T1000 (cell line): ENCODE measurements at places on chromosomes 3 and 15.

DNA sequence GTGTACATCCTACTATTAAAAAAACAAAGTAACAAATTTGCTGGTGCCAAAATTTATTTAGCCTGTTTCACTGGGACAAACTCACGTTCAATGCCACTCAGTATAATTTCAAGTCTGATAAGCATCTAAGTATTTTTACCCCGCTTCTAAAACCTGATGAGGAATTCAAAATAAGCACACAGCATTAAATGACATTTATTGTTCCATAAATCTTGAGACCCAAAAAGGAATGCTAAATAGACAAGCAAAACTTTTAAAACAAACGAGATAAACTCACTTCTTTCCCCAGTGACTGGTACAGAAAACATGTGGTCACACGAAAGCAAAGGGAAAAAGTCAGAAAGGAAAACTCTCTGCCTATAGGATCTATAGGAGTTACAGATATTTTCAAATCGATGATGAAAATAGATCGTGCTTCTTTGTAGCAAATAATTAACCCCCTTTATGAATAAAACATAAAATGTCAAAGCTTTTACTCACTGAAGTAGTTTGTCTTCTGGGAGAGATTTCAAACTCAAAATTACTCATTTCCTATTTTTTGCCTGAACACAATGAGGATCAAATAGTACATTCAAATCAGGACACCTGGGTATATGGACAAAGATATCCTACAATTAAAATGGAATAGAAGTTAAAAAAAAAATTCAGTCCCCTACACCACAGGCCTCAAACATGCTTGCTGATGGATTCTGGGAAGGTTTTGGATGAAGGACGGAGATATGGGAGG, 51.7 kb downstream of the UBP1 start:
- DNase-seq = no peak

GRCh38 chr3:52036829-52037228, 19.5 kb downstream of the DUSP7 start:
- no peak for DNase-seq

DNA sequence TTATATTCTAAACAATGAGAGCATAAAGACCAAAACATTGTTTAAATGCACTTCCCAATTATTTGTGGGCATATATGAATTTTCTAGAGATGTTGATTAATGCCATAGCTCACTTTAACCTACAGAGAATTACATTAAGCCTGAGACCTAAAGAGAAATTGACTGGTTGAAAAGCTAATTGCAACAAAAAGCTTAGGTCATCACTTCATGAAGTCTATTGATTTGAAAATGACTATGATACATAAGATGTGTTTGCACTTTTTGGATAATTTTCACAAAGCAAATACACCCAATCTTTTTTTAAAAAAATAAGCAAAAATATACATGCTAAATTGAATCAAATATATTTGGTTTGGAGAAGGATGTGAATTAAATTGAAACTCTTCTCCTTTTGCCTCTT, 532.8 kb upstream of the GOLIM4 start:
- no peak for DNase-seq

GRCh38 chr3:168003911-168004310, 91.8 kb downstream of the GOLIM4 start:
- DNase-seq = no peak

GRCh38 chr3:170323331-170323730, 34.2 kb upstream of the SKIL start:
- DNase-seq = no peak
